Osteocyte (in vitro differentiated cells): ENCODE measurements at places on chromosomes 6 and 20. TPM values are rescaled to one million over a fixed set of nuclear protein-coding genes. Genes with fewer than 3 reads are reported as not detected.

SMLR1 gene
- not detected in 2 replicates for total RNA-seq

PRND gene
- not detected in 2 replicates for total RNA-seq

GTSF1L gene
- total RNA-seq, result not detected in 2 replicates

- DNase-seq, result no peak
Observed at GRCh38 chr6:53603386-53604116, 58.6 kb upstream of the GCLC start.

- no peak for DNase-seq
Observed at GRCh38 chr6:129345890-129346289, 364.1 kb downstream of the ARHGAP18 start.

DNA sequence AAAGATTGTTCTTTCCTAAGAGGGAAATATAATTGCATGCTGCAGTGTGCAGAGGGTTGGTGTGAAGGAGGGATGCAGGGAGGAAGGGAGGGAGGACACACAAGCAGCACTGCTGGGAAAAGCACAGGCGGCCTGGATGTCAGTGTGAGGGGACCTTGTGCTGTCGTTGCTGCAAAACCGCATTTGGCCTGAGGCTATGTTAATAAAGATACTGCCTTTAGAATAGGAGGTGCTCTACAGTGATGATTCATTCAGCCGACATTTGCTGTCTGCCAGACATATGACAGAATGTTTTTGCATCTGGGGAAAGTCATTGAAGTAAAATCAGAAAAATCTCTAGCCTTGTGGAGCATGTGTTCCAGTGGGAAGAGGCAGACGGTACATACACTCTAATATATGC is 50.5 kb upstream of the TRIM26 start:
- no peak for DNase-seq

DNA sequence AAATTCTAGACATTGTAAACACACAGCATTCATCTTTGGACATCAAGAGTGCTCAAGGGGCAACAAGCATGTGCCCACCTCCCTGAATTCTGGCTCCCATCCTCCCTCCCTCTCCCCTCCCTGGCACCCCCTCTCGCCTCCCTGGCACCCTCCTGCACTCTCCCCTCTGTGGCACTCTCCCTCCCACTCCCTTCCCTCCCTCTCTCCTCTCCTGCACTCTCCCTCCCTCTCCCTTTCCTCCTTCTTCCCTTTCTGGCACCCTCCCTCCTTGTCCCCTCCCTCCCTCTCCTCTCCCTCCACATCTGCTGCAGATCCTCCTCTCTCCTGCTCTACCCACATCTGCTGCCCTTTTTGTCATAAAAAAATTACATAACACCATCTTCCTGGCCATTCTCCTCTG is 113.0 kb upstream of the SLC22A23 start:
- DNase-seq, result no peak

- DNase-seq, result peak; percentile 75
Observed at GRCh38 chr6:158619922-158620801, 24.4 kb downstream of the DYNLT1 start.
